ENCODE measurements at places on chromosomes 1 and 21. TPM values are rescaled to one million over a fixed set of nuclear protein-coding genes. Genes with fewer than 3 reads are reported as not detected.
A peak's percentile ranks its signal among the peaks of the same experiment; 100 is the strongest.

GRCh38 chr1:9825093-9826074 is 1.6 kb upstream of the CLSTN1 start:
- DNase-seq = peak; percentile 17

- no peak for DNase-seq
These were observed 7.9 kb downstream of the TINAGL1 start for GRCh38 chr1:31583995-31584868.

GRCh38 chr1:213876531-213876930 is 111.2 kb upstream of the PROX1 start:
- no peak for DNase-seq

The EFCAB14 gene
- total RNA-seq = 41.2 TPM

The NUDT4B gene
- total RNA-seq = 40.6 TPM

- DNase-seq = no peak
These were observed 351.0 kb upstream of the B3GALT2 start for GRCh38 chr1:193537266-193538002.

DNA sequence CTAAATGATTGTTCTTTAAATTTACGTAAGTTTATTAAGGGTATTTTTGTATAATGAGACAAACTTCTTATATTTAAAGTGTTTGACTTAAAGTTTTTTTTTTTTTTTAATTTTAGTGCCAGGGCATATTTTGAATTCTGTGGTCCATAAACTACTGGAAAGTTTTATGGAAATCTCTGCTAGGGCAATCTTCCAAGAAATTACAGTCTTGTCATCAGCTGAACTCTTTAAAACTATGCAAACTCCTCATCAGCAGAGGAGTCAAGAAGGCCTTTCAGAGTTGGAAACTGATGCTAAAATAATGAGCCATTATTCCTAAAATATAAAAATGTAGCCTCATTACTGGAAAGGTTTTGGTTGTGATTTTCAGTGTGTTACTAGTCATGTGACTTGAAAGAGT is 1201.9 kb downstream of the BRINP3 start:
- DNase-seq = no peak

DNA sequence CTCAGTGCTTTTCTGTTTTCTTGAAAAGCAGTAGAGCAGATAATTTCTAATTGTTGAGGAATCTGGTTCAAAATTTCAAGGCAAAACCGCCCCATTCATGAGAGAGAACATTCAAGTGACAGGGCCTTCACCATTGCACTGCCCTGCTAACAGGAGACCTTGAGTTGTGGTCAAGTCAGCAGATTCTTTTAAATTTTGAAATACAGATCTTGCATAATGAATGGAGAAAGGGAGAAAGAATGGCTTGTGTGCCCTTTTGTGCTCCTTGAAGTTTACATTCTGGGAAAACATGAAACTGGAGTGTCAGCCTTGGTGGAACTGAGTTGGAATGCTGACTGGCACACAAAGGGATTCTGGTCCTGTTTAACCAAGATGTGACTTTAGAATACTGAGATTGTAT is 164.5 kb upstream of the UBE2U start:
- no peak for DNase-seq

The CR1L gene
- not detected for total RNA-seq

The TNNT2 gene
- not detected for total RNA-seq

- DNase-seq = no peak
These were observed 439.4 kb downstream of the PTPRU start for GRCh38 chr1:29675481-29676263.

The NPHS2 gene
- not detected for total RNA-seq

DNA sequence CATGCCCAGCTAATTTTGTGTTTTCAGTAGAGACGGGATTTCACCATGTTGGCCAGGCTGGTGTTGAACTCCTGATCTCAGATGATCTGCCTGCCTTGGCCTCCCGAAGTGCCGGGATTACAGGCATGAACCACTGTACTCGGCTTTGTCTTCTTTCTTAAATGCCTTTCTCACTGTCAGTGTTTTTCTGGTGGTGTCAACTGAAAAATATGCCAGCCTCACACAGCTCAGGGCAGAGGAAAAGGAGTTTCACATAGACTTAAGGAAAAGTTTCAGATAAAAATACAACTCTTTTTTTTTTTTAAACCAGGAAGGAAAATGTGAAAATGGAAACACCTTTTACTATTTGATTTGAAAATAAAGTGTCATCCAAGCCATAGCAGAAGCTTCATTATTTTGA is 4.6 kb upstream of the MAB21L3 start:
- no peak for DNase-seq

GRCh38 chr1:200795156-200795555 is 56.5 kb downstream of the CAMSAP2 start:
- no peak for DNase-seq

DNA sequence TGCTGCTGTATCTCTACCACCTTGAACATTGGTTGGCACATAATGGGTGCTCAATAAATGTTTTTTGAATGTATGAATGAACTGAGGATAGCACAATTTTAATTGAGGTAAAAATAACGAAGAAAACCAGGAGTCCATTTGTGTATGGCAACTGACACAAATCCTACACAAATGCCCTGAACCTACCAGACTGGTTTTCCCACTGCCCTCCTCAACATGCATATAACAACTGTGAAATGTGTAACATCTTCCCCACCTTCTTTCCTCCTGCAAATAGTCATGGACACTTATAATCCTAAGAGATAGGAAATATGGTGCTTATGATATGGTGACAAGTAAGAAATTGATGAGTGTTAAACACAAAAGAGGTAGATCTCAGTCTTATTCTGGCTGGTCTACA is 9.9 kb upstream of the LMO4 start:
- DNase-seq = no peak

The PDE9A gene
- total RNA-seq = 5.3 TPM

GRCh38 chr1:209805875-209806760 is at the start of gene IRF6:
IRF6 (minus strand) TSS chr1:209806142; CDS start chr1:209801413, 4,729 bp downstream.
- DNase-seq = peak; percentile 70

The LPAR3 gene
- total RNA-seq = 0.57 TPM
